HuH-7.5 (cell line): ENCODE measurements at places on chromosomes 2 and 18.
A peak's percentile ranks its signal among the peaks of the same experiment; 100 is the strongest.

GRCh38 chr2:109727929-109728447, 66.1 kb upstream of the RGPD5 start:
- DNase-seq, result no peak

DNA sequence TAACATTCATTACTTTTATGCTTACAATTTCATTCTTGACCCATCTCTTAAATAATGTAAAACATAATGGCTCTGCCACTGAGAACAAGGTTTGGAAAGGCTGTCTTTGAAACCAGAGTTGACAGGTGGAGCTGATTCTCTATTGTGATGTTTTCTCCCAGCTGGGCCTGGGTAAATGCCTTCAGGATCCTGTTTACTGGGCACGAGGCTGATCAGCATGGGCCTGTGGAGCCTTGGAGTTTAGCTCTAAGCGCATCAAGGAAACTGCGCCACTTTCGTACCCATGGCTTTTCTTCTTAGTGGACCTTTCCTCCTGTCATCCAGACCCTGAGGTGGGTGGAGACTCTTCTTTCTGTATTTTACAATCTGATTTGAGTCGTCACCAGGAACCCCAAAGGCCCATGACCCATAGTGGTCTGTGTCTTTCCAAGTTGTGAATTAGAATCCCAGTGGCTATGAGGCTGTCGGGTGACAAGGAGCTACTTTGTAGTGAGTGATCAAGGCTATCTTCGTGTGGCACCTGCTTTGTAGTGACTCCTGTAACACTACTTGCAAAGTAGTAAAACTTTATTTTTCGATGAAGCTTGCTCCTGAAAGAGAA, 123.1 kb downstream of the LPIN1 start:
- DNase-seq, result no peak

DNA sequence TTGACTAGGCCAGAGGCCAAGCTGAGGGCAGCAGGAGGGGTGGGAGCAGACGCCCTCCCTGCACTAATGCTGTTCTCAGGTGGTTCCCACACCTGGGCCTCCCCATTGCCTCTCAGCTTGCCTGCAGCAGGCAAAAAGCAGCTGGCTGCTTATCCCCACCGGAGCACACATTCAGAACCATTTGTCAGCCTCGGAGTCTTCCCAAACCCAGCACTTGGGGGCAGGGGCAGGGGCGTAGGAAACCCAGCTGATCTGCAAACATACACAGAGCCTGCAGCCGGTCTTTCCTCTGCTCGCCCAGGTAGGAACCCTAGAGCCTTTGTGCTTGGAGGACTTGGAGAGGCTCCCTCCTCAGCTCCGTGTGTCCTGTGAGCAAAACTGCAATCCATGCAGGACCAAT, 249.8 kb downstream of the CYP26B1 start:
- no peak for DNase-seq

DNA sequence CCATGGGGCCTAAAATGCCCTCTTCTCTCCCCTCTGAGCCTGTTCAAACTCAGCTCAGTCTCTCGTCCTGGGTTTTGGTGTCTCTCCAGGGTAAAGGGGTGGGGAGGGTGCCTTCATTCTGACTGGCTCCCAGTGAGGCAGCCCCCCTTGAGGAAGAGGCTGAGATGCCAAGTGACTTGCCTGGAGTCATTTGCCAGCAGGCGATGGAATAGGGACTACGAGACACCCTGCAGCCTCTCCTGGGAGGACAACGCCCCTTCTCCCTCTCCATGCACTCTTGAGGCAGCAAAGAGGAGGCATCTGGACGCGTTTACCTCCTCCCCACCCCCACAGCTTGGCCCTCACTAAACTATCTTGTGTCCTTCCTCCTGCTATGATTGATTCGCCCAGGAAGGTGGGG, 760 bp upstream of the STON1 start:
- DNase-seq, result no peak

DNA sequence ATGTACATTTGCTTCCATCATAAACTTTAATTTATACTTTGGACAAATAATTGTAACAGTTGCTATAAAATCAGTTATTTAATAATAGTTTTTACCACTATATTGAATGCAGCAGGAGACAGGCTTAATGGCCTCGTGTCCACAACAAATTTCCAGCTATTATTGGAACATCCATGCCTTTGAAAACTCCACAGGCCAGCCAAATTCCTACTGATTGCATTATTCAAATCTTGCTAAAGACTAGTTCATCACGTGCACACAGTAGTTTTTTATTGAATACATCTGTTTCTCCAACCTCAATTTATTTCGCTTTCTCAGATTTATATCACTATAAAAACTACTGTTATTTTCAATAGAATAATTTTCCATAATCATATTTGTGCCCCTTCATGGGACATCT, 18.4 kb upstream of the PTPRM start:
- DNase-seq, result no peak

GRCh38 chr2:121994238-121995206, 239.1 kb downstream of the TSN start:
- DNase-seq, result no peak

- DNase-seq, result no peak
These were observed 17.3 kb downstream of the CHCHD5 start for GRCh38 chr2:112601754-112602153.

DNA sequence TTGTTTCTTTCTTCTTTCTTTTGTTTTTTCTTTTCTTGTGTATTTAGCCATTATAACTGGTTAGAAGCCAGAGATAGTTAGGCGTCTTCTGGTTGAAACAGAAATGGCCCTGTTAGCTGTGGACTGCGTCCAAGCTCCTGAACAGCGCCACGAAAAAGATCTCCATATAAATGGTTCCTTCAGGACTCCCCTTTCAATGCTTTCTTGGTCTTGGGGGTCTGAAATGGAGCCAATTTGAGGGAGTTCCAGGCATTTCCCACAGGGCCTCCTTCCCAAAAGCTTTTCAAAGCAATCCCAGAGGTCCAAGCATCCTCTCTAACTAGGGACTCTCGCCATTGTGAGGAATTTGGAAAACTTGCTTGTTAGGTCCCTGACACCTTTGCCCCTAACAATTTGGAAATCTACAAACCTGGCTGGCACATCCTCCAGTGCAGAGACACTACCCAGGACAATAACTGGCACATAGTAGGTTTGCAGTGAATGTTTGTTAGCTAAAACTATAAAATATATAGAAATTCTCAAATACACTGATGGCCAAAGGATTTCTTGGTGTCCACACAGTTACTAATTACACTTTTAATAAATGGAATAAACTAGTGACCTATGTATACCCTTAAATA, 80.1 kb downstream of the MYCN start:
- no peak for DNase-seq

DNA sequence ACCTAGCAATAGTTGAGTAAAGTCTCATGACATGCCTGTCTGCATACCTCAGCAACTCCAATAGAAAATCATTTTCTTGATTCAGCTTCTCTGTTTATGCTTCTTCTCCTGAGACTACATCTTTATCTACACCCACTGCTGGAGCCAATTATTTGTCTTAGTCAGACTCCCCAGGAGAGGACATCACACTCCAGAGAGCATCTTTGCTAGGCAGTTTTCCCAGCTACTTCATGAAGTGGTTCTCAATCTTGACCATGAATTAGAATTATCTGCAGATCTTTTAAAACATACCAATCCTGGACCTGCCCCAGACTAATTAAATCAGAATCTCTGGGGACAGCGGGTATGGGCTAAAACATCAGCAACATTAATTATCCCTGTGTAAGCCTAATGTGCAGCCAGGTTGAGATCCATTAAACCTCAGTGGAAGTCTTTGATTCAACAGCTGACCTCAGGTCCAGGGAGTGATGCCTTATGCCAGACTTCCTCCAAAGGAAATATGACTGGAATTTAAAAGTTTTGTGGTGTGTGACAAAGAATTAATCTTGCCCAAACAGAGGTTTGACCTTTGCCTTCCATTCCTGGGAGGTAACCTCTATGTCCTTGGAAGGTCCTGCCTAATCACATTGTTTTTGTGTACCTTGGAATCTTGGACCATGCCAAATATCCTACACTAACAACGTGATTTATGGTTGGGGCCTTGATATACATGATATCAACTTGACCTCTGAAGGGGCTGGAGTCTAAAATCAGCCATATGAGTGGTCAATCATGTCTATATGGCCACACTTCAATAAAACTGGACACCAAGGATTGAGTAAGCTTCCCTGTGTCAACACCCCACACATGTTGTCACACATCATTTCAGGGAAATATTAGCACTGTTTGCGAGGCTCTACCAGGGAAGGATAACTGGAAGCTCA, 99.3 kb upstream of the DNAJC10 start:
- peak; percentile 8 for DNase-seq

DNA sequence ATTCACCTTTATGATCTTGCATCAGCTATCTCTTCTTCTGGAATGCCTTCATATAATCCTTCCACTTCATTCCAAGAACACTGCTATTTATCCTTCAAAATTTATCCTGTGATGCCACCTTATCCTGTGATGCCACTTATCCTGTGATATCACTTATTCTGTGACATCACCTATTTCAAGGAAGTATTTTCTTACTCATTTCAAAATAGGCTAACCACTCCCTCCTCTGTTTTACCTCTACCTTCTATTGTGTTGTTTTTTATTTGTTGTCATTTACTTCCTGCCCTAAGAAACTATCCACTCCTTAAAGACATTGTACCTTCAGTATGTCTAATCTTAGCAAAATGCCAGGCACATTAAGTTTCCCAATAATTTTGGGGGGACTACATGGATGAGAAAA, 38.8 kb downstream of the CD226 start:
- DNase-seq, result no peak

DNA sequence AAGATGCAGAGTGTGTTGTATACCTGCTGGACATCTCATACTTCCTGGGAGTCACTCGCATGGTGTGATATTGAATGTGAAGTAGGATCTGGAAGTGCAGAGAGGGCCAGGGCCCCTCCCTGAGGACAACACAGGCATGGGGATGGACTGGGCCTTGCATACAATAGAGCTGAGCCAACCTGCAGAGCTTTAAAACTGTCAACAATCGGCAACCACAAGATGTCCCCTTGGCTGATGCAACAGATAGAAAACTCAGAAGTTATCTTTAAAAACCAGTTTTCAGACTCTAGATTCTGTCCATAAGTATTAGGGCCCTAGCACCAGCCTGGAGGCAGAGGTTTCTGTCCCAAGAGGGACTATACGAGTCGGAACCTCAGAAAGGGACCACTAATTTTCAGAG, 19.7 kb downstream of the EVA1A start:
- no peak for DNase-seq

DNA sequence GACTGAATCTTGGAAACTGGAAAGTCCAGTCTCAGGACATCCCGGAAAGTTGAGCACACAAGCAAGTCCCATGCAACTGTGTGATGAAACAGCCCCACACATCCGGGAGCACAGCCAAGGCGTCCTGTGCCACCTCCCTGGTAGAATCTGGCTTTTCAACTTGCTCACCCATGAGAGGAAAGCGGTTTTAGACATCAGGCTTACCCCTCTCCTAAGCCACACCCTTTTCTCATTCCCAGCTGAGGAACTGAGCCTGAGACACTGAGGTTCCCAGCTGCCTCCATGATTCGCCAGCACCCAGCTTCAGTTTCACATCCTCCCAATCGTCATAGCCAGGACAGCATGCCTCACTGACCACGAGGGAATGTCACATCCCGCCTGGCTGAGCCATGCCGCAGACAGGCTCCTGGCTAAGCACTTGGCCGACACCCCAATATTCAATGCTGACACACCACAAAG, 60.3 kb downstream of the STEAP3 start:
- DNase-seq, result no peak

- DNase-seq, result no peak
These were observed 29.2 kb downstream of the UNC50 start for GRCh38 chr2:98637401-98638147.

DNA sequence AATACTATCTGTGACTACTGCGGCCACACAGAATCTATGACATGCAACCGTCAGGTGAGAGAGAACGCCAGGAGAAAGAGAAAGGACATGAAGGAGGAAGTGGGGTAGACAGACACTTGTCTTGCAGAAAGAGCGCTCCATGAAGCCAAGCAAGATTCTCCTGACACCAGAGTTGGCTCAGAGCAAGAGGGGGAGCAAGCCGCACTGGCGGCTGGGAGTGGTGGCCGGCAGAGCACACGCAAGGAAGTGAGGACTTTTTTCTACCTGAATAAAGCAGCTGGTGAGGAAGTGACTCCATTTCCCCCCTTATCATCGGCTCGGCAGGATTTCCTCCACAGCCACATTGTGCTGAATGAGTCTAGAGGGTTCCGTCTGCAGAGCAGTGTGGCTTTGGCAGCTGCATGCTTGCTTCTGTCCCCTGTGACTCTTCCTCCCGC, 181.6 kb downstream of the BCL2 start:
- DNase-seq, result no peak

DNA sequence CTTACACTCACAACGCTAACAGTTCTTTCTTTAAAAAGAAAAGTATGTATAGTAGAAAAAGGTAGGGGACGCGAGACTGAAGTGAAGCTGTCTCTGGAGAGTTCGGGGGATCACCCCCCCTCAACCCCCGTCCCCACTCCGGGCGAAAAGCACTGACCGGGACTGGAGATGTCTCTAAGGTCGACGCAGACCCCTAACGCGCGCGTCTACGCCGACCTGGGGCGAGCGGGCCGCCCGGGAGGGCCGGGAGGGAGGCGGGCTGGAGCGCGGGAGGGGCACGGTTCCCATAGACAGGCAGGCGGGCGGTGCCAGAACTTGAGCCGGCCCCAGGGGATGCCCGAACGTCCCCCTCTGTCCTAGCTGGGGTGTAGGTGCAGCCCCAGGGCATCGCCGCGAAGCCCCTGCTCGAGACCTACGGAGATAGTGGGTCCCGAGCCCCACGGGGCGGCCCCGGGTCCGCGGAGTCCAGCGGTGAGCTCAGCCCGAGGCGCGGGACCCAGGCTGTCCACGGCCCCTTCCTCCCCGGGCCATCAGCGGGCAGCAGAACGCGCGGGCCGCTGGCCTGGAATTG, 82.2 kb downstream of the CHRNA1 start:
- DNase-seq, result peak; percentile 61

GRCh38 chr2:29657674-29658073, 263.7 kb downstream of the ALK start:
- no peak for DNase-seq

DNA sequence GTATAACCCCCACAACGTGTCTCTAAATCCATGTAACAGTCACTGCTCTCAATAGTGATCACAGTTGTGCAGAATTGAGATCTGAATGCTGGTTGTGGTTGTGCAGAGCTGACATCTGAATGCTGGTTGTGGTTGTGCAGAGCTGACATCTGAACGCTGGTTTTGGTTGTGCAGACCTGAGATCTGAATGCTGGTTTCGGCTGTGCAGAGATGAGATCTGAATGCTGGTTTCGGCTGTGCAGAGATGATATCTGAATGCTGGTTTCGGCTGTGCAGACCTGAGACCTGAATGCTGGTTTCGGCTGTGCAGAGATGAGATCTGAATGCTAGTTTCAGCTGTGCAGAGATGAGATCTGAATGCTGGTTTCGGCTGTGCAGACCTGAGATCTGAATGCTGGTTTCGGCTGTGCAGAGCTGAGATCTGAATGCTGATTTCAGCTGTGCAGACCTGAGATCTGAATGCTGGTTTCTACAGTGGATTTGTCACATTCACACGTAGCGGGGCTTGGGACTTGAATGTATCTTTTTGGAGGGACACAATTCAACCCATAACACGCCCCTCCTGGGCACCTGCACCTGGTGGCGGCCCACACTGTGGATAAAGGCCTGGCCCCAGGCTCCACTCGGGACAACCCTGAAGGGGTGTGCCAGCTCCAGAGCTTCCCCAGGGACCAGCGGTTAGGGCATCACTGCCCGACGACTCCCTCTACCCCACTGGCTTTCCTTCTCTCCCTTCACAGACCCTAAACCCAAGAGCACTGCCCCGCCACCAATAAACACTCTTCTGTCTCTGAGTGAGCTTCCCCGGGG, 51.1 kb upstream of the SLC66A3 start:
- DNase-seq, result no peak
